ENCODE measurements at places on chromosomes 2 and 18.

DNA sequence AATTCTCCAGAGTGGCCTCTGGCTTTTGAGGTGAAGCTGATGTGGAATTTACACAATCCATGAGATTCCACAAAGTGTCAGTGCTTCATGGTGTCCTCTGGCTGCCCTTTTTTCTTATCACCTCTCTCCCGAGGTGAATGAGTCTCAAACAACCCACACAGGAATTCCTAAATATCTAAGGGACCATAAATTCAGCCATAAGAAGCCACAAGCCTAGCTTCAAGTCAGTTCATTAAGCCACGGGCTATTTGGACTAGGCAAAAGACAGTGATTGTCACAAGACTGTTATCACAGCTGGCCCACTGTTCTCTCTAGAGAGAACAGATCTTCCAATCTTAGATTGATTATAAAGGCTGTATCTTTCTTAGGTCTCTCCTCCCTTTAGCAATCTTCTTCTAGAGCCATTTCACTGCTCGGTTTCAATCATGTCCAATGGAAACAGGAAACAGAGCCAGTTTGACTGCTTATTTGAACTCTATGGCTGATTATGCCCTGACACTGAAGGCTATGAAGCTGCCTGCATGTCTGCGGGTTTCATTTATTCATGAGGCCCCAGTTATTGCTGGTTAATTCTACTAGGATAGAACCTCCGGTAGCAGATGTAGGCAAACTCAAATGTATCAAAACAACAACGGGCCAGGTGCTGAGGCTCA is 4.1 kb downstream of the NEMP2 start:
- DNase-seq = no peak

DNA sequence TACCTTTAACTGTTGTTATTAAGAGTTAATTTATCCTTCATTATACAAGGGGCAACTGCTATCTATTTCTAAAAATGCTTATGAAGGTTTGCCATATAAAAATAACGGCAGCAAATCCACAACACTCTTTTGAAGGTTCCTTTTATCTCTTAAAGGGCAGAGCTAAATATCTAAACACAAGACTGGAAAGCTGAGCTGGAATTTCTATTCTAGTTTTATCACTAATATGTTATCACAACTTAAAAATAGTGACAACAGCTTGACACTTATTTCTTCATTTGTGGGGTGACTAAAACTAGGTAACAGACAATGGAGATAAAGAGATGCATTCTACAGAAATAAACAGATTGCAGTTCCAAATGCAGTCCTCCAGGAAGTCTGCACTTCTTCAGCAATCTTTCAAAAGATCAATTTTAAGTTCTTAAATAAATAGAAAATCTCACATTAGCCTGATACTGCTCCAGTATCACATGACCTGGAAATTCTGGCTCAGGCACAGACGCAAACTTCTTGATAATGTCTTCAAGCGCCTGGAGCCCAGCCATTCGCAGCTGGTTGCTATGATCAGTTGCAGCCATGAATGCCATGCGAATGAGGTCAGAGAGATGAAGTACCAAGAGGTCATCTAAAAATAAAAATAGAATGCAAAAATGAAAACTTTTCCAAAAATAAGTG is 54.0 kb upstream of the STRN start:
- DNase-seq = no peak

DNA sequence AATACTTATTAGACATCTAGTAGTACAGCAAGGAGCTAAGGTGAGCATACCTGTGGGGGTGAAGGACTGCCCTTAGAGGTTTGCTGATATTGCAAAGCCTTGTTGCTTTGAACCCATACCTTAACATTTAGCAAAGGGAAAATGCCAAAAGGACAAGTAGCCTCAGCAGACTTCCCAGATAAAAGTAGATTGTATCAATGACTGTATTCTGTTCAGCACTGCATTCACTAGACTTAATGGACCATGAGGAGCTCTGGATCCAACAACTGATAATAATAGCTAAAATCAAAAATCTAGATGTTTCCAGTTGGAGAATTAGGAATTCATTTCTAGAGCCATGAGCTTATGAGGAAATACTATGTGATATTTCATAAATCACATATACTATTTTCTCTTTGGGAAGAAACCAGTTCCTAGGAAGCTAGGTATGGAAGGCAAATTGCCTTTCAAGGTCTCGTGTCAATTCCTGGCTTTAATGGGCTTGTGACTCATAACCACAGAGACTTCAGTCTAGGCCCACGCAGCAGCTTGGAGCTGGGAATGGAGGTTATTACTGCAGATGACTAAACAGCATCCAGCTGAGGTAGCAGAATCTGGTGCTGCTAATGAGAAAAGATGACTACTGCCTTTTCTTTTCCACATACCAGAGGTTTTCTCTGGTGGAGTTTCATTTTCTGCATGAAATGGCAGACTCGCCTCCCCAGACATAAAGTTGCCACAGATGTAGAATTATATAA is 191.2 kb upstream of the NABP1 start:
- peak; percentile 74 for DNase-seq

GRCh38 chr2:14654835-14655282 is 22.3 kb downstream of the LRATD1 start:
- DNase-seq = no peak

- DNase-seq = no peak
Observed at GRCh38 chr2:1856922-1857321, 112.6 kb upstream of the PXDN start.

DNA sequence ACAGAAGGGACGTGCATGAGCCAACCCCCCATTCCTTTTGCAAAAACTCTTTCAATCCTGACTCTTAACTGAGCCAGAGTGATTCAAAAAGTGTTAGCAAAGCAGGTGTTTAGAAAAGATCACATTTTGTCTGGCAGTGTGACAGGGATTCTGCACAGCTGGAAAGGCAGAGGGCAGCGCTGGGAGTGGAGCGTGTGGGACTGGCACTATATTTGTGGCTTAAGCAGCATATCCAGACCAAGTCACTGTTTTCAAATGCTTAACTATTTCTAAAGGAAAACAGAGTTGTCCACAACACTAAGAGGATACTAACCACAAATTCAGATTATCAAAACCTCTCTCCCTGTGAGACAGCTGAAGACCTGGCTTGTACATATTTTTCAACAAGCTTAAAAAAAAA is 19.0 kb downstream of the CABYR start:
- no peak for DNase-seq

DNA sequence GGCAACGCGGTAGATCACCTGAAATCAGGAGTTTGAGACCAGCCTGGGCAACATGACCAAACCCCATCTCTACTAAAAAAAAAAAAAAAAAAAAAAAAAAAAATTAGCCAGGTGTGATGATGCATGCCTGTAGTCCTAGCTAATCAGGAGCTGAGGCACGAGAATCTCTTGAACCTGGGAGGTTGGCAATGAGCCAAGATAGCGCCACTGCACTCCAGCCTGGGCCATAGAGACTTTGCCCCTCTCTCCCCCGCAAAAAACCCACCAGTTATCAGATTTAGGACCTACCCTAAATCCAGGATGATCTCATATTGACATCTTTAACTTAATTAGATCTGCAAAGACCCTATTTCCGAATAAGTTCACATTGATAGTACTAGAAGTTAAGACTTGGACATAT is 29.2 kb upstream of the LDAH start:
- DNase-seq = no peak

GRCh38 chr2:207219676-207220501 is 54.1 kb upstream of the KLF7 start:
- peak; percentile 19 for DNase-seq

- peak; percentile 64 for DNase-seq
Observed at GRCh38 chr2:199457147-199458008, at the start of gene SATB2. Gene SATB2, minus strand, starts transcription at chr2:199457939. Its CDS starts 1,902 bp downstream, at chr2:199456037.
